ENCODE measurements at places on chromosomes 1 and 21. TPM values are rescaled to one million over a fixed set of nuclear protein-coding genes. Genes with fewer than 3 reads are reported as not detected.

- DNase-seq: no peak
These were observed 16.7 kb downstream of the AMPD2 start for GRCh38 chr1:109636201-109636952.

GRCh38 chr1:11707621-11708276 is 16.2 kb downstream of the DRAXIN start:
- DNase-seq: peak; percentile 82

- no peak for DNase-seq
These were observed 281.9 kb upstream of the POU3F1 start for GRCh38 chr1:38328278-38329035.

DNA sequence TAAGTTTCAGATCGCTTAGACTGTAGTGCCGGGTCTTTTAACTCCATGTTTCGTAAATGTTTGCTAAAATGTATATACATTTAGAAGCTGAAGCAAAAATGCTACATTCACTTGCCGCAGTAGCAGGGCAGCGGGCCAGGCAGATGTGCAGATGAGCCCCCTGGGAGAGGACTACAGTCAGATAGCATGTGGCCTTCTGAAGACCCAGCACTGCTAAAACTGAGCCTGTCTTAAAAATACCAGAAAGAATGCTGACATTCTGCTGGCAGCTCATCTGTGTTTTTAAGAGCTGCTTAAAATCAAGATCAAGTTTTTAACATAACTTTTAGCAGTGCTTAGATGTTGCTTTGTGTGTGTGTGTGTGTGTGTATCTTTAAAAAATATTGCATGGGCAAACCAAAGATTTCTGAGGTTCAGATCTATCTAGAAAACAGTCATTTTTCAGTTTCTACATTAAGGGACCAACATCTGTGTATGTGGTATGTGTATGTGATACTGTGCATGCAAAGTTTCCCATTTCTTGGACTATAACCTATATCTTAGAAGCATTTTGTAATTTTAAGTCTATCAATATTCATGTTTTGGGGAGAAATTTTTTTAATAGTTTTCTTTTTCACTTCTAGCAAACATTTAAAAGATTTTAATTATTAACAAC is 31.7 kb downstream of the CHRM3 start:
- no peak for DNase-seq

- DNase-seq: peak; percentile 87
These were observed 39.1 kb upstream of the WASF2 start for GRCh38 chr1:27528818-27529703.

DNA sequence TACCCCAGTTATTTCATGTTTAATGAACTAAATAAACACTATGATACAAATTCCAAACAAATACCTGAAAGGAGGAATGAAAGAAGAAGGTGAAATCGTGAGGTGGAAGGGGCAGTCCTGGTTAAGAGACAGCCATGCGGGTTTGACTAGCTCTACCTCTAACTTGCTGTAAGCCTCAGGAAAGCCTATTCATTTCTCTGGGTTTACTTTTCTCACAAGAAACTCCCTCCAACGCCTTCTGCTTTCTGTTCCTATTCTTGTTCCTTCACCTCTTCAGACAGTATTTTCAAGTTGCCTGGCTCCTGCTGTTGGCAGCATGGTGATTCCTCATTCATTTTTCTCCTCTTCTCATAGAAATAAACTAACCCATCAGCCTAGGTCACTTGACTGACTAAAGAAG is 92.4 kb downstream of the NTPCR start:
- no peak for DNase-seq

- DNase-seq: peak; percentile 52
These were observed 35.8 kb downstream of the LDLRAD1 start for GRCh38 chr1:53982034-53982762.

GRCh38 chr1:9490605-9491339 is 48.5 kb upstream of the SLC25A33 start:
- DNase-seq: peak; percentile 95

Gene KRTAP20-1
- total RNA-seq: not detected

Gene HAPLN2
- total RNA-seq: 1.6 TPM

Gene FCRL6
- 0.32 TPM for total RNA-seq

Gene RIPK4
- total RNA-seq: 0.08 TPM

All from Right ventricle myocardium superior (tissue), 1 donor.